Body of pancreas (tissue), 4 donors: ENCODE measurements at places on chromosomes 1 and 21. TPM values are rescaled to one million over a fixed set of nuclear protein-coding genes. Genes with fewer than 3 reads are reported as not detected.

The PPFIA4 gene
- total RNA-seq = not detected

The LCE1A gene
- not detected for total RNA-seq

The SKI gene
- 15.8 TPM for total RNA-seq

The GOLT1A gene
- 6.5 TPM for total RNA-seq

The RGS8 gene
- total RNA-seq = not detected

The ICOSLG gene
- total RNA-seq = 2.0 TPM
